Left lobe of liver (tissue), 2 donors: ENCODE measurements at places on chromosomes 5 and 9.

DNA sequence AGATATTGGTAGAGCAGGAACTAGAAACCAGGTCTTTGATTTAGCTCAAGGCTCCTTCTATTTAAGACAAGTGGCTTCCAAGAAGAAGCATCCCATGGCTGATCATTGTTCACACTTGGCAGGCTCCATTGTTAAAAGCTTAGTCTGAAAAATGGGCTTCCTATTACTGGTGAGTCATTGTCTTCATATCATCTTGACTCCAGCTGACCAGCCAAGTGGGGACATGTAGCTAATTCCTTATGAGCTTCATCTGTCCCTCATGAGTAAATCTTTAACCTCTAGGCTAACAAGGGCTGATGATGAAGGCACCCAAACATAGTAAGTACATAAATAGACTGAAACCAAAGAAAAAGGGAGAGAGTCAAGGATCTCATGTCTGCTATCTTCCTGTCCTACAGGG lies 530.3 kb upstream of the KLF4 start:
- DNase-seq = no peak

- no peak for DNase-seq
These were observed 529.3 kb upstream of the TYRP1 start for GRCh38 chr9:12163723-12164458.

DNA sequence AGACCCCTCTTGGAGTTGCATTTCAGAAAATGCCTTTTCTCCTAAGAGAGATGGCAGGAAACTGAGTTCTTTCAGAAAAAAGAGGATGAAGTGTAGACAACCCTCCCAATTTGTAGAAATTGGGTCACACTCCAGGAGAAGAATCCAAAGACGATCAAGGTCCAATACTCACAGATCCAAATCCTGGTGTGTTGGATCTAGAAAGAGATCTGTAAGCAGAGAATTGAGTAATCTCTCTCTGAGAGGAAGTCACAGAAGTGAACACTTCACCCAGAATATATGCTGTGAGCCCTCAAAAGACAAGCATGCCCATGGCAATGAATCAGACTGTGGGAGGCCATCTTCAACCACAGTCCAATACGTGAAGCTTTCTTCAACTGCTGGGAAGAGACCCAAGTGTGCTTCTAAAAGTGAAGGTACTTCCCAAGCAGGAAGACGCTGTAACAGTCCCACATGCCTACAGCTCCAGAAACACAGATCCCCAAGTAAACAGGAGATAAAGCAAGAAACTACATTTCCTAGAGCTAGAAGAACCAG lies 182.7 kb downstream of the SMC2 start:
- DNase-seq = no peak

DNA sequence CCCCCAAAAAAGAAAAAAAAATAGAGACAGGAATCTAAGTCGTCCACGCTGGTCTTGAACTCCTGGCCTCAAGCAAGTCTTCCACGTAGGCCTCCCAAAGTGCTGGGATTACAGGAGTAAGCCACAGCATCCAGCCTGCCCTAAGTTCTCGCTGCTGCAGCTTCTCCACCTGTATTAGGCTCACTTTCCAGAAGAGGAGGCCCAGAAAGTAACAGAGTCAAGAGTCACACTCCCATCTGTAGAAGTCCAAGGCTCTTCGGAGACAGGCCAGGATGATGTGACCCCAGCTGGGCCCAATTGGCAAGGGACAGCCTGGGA lies 1.8 kb downstream of the EEIG1 start:
- DNase-seq = no peak

- DNase-seq = peak; percentile 72
These were observed 1.7 kb upstream of the RXRA start for GRCh38 chr9:134324359-134325095.

- no peak for DNase-seq
These were observed 56.7 kb upstream of the CARTPT start for GRCh38 chr5:71662381-71662780.

- DNase-seq = no peak
These were observed 122.5 kb upstream of the RASGRF2 start for GRCh38 chr5:80837679-80838078.

GRCh38 chr5:1763960-1764605 lies 35.6 kb downstream of the MRPL36 start:
- peak; percentile 29 for DNase-seq

DNA sequence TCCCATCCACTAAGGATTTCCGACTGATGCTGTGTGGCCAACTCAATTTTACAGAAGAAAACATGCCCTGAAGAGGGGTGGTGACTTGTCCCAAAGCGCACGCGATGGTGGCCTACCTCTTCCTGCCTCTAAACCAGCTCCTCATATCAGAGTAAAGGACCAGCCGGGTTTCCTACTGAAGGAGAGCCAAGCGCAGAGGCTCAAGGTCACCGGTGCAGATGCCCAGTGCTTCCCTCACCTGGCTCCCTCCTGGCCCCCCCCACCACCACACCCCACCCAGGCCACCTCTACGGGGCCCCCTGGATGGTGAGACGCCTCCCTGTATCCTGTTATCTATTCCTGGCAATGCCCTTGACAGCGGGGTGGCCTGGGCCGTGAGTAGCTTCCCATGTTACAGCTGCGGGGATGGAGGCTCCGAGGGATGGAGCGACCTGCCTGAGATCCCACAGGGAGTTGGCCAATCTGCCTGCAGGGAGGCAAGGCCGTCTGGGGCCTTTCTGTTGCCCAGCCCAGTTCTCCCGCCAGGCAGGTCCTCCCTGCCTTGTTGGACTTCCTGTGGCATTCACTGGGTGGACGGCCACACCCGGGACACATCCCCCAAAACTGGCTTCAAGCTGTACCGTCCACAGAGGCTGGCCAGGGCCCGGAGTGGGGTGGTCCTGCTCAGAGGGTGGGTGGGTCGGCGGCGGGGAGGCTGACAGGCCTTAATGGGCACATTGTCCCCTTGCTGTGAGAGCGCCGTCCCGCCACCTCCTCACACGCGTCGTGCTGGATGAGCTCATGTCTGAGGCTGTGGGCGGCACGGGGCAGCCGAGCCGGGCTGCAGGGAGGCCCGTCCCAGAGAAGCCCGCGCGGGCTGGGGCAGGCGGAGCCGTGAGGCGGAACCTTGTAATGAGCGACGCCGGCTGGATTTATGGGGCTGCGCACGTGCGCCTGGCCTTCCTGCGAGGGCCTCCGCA lies 72.5 kb downstream of the MACROH2A1 start:
- DNase-seq = no peak

DNA sequence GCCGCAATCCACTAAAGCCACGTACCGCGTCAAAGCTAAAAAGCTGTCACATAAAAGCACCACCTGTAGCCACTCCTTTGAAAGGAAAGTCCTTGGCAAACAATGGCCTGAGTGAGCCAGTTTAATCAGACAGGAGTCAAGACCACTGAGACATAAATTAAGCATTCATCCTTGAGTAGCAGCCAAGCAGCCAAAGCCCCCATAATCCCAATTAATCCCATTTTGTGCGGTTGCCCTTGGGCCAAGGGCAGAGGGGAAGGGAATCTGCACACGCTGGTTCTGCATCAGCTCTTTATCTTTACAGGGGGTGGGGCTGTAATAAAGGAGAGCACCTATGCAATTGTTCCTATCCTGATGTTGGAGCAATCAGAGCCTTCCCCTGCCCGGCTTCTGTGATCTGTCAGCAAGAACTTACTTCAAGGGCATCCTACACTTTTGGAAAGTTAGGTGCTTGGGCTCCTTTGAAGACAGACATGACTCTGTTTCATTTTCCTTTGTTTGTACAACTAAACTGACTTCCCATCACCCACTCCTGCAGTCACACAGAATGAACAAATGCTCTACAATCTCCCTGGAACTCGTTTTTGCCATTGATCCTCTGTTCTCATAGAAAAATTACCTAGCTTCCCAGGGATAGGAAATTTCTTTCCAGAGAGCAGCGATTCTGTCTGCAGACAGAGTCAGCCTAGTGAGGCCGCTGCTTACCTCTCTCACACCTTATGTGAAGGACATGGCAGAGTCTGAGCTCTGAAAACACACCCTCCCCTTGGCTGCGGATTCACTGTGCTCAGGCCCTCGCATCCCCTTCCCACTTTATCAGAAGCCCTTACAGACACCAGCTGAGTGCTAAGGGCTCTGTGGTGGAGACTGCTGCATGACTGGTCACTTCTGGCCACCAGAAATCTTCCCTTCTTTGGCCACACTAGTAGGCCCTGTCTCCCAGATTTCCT lies 116.2 kb upstream of the TBCA start:
- no peak for DNase-seq

GRCh38 chr9:126624912-126625311 lies 11.2 kb downstream of the LMX1B start:
- DNase-seq = no peak

DNA sequence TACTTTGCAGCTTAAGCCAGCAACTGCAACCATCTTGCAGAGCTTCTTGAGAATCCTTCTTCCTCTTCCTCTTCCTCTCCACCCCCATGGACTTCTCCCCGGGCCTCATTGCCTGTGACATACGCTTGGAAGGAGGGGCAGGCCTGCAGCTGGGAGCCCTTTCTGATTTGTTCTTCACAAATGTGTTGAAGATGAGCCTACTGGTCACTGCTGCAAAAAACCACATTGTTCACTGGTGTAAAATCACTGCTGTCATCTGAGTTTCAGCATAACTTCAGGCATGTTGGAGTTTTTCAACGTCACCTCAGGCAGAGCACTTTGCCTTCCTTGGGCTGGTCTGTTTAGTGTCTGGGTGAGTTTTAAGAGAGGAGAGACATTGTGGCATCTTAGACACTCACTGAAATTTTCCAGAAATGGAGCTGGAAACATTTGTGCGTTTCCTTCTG lies 7.9 kb downstream of the TJP2 start:
- DNase-seq = no peak

- DNase-seq = no peak
These were observed 191.1 kb downstream of the OLFM1 start for GRCh38 chr9:135278586-135278985.

GRCh38 chr5:175478384-175479124 lies at the start of gene SFXN1:
Gene SFXN1 (plus strand): TSS chr5:175478560. CDS start chr5:175492104, 13,544 bp downstream.
- peak; percentile 91 for DNase-seq

DNA sequence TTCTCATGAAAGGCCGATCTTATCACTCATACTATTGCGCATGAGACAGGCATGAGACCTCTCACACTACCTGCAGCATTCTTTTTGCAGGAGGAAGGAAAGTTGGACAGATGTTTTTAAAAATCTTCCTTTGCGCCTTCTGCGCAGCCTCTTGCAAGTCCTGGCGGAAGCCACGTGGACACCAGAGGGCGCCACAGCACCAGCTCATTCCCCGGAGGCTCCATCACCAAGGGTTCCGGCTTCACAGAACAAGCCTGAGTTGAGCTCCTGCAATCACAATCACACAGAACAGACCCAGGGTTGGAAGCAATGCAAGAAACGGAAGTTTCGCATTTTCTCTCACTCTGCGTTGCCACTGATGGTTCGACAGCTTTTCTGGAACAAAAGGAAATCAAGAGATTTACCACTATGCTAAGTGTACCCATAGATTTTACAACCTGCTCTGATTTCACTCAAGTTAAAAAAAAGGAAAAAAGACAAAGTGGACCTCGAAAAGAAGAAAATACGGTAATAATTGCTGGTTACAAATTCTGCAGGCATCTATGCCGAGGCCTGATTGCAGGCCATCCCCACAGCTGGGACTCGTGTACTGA lies 304.7 kb upstream of the MSX2 start:
- peak; percentile 81 for DNase-seq

DNA sequence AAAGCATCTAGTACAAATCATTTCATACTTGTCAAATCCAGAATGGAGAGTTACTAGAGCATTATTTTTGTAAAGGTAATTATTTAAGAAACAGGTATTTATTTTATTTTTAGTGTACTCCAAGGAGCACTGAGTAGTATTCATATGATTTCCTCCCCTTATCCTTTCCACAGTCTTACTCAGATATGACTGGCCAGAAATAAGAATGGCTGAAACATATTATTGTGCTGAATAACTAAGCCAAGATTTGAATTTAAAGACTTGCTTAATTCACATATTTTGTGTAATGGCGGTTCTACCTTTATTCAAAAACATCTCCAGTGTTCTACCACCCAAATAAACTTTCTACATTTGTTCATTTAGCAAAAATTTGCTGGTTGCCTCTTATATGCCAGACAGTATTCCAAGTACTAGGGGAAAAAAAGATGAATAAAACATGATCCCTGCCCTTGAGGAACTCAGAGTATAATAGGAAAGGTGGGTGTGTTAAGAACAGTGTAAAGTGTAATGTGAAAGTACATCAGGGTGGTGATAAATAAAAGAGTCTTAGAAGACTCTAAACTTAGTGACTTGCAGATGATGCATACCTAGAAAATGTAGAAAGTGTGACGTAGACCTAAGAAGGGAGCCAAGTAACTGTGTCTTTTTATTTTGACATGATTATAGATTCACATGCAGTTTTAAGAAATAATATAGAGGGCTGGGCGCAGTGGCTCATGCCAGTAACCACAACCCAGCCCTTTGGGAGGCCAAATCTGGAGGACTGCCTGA lies 110.4 kb upstream of the GRHPR start:
- DNase-seq = no peak

GRCh38 chr5:34410411-34411139 lies 245.6 kb upstream of the RAI14 start:
- no peak for DNase-seq

DNA sequence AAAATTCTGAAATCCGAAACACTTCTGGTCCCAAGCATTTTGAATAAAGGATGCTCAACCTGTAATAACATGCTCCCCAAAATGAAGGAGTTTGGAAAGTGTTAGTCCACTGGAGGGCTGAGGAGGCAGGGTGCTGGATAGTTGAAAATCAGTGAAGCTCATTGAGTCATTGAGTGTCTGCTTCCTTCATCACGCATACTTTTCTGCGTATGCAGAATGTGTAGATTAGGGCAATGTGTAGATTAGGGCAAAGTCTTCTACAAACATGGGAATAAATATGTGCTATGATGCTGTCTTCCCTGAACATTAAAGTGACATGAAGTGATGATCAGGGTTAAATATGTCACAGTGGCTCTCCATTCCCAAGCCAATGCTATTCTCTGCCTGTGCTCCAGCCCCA lies 193.8 kb downstream of the CFAP90 start:
- no peak for DNase-seq

DNA sequence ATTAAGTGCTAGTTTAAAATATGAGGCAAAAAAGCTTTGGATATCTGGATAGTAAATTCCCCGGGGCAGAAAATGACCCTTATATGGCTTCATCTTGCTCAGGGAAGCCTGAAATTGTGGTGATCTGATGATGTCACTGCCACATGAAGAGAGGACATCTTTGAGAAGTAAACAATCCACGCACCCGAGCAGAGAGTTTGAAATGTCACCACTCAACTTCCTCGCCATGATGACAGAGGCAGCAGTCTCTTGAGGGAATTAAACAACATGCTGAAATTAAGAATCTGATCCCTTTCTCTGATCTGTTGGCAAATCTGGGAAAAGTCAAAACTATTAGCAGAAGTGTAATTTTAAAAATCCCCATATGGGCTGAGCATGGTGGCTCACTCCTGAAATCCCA lies 110.0 kb downstream of the TLE1 start:
- no peak for DNase-seq

GRCh38 chr5:15737871-15738664 lies 238.1 kb downstream of the FBXL7 start:
- DNase-seq = no peak
